ENCODE measurements at places on chromosomes 2 and 18.

DNA sequence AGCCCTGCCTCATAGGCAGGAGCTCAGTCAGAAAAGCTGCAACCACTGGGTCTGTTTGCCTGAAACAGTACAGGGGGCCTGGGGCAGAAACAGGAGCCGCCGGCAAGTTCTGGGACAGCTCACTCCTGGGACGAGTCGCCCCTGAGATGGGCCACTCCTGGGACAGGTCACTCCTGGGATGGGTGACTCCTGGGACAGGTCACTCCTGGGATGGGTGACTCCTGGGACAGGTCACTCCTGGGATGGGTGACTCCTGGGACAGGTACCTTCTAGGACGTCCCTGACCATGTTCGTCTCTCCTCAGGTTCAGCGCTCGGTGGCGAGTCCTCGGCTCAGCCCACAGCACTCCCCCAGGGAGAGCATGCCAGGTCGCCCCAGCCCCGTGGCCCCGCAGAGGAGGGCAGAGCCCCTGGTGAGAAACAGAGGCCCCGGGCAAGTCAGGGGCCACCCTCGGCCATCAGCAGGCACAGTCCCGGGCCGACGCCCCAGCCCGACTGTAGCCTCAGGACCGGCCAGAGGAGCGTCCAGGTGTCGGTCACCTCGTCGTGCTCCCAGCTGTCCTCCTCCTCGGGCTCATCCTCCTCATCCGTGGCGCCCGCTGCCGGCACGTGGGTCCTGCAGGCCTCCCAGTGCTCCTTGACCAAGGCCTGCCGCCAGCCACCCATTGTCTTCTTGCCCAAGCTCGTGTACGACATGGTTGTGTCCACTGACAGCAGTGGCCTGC, 51.8 kb downstream of the NTSR2 start:
- DNase-seq, result no peak

GRCh38 chr2:205734436-205735037, 52.2 kb downstream of the NRP2 start:
- DNase-seq, result peak; percentile 66

DNA sequence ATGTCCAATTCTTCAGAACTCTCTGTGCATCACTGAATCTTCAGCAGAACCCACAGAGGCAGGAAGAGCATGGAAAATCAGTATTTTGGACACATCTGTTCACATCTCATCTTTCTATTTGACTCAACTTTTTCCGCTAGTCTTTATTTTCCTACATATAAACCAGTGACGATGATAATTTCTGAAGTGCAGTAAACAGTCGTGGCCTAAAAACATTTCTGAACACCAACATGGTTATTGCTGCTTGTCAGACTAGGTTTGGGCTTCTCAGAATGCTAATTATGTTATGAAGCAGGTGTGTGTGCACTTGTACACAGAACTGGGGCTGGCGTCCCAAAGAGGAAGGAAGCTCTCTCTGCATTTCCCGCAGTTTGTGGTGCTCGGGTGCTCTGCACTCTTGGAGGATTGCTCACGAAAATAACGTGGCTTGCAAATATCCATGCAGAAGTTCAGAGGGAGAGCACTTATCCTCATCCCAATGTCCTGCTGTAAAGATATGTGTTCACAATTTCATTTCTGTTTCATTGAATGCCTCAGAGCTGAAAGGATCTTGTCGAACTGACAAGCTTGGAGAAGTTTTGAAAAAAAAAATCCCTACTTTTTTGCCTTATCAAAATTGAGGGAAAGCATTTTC, 50.8 kb downstream of the EDAR start:
- no peak for DNase-seq

DNA sequence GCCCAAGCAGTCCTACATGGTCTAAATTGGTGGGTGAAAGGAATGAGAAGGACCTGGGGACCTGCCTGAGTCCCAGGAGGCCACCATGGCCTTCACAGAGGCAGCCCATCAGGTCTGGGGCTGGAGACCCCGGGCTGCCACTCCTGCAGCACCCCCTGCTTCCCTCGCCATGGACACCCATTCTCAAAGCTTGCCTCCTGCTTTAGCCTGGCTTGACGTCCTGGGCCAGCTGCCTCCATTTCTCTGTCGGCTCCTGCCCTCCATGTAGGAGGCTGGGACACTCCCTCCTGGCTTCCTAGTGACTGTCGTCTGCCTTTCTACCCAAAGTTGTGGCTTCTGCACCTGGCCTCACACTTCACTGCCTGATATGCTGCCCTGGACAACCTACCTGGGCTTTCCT, 198.6 kb downstream of the FAM210A start:
- DNase-seq, result no peak

- no peak for DNase-seq
Measured at GRCh38 chr2:28063492-28063962, 173.0 kb downstream of the BABAM2 start.

DNA sequence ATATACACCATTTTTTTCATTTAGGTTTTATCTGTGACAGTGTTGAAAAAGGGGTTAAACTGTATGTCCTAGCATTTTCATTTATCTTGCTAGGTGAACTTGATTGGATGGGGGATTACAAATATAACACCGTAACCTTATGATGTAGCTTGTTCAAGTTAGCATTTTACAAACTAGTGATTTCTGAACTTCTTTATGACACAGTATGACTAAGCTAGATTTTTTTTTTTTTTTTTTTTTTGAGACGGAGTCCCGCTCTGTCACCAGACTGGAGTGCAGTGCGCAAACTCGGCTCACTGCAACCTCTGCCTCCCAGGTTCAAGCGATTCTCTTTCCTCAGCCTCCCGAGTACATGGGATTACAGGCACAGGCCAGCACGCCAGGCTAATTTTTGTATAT, 47.1 kb downstream of the KCMF1 start:
- peak; percentile 65 for DNase-seq

GRCh38 chr2:150485114-150485870, 2.2 kb downstream of the RND3 start:
- DNase-seq, result peak; percentile 72

GRCh38 chr2:161161074-161161706, 962 bp downstream of the TANK start:
- DNase-seq, result no peak

DNA sequence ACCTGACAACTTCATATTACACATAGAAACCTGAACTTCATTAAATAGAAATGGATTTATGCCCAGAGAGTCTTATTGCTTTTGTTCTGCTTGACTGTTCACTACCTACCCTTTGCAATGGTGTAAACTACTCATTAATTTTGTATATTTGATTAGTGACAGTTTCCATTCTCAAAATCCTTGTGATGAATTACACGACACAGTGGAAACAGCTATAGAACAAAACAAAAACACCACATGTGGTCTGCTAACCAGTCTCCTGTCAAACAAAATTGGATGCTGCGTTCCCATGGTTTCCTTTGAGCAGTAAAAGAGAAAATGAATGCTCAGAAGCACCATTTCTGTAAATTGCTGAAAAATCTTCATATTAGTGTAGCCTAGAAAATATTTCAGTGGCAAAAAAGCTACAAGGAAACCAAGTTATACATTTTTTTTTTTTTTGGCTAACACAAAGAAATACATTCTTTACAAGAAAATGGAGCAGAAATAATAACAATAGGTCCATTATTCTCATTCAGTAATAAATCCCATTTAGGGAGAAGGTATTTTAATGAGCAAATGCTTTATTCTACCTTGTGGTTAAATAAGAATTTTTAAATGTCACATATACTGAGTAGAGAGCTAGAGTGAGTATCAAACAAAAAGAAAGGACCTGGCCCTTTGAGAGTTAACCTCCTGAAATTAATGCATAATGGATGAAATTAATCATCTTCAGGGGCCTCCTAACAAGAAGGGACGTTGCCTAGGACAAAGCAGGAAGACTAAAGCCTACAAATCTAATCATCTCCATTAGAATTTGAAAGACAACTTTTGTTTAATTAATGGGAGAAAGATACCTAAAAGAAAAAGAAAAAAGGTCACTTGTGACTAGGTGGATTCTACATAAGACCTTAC, 355.1 kb upstream of the ZC3H15 start:
- DNase-seq, result no peak

DNA sequence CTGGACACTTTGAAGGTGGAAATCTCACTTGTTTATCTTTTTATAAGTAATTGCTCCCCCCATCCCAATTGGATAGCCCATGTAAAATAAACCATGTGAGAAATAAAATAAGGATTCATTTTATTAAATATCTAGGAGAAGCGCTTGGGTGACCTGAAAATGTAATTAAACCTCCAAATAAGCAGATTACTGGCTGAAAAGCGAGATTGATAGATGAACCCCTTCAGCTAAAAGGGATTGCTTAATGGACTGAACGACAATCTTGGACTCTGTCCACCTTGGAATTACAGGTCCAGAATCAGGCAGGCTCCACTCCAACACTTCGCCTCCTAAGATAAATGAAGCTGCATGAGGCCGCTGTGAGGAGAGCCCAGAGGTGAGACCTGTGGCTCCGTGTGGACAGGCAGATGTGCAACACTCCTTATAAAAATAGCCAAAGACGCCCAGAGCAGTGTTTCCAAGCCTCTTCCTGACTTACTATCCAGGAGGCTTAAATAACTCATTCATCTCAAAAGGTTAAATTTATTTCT, 441.5 kb downstream of the MTX2 start:
- no peak for DNase-seq
